Stimulated activated CD4-positive, alpha-beta T cell treated with anti-CD3 and anti-CD28 coated beads, Interleukin-1b, Interleukin-23, amount 100 ng/mL, for 1 hour (primary cell): ENCODE measurements at places on chromosomes 2 and 18.

GRCh38 chr2:33069894-33070651 is 123.3 kb downstream of the LTBP1 start:
- no peak for DNase-seq

DNA sequence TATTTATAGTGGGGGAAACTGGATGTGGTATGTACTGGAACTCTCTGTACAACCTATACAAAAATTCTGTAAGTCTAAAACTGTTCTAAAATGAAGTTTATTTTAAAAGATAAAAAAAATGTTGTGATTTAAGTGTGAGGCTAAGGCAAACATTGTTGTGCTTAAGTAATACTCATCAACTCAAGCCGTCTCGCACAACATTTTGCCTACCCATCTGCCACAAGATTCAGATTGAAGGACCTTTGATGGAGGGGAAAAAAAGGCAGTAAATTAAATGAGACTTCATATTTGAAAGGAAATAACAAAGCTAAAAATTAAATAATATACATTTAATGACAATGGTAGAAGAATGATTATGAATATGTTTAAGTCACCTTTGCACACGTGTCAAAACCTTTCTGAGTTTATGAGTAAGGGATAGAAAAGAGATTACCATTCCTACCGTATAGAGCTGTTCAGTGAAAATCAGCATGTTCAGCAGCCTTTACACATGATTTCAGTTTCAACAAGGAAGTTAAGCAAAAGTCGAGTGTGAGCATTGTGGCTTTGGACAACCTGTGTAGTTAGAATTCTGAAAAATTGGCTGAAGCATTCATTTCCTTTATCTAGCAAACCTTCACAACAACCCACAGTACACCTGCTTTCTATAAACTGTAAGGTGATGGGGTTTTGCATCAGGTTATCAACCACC is 499.3 kb downstream of the IRS1 start:
- DNase-seq = no peak

DNA sequence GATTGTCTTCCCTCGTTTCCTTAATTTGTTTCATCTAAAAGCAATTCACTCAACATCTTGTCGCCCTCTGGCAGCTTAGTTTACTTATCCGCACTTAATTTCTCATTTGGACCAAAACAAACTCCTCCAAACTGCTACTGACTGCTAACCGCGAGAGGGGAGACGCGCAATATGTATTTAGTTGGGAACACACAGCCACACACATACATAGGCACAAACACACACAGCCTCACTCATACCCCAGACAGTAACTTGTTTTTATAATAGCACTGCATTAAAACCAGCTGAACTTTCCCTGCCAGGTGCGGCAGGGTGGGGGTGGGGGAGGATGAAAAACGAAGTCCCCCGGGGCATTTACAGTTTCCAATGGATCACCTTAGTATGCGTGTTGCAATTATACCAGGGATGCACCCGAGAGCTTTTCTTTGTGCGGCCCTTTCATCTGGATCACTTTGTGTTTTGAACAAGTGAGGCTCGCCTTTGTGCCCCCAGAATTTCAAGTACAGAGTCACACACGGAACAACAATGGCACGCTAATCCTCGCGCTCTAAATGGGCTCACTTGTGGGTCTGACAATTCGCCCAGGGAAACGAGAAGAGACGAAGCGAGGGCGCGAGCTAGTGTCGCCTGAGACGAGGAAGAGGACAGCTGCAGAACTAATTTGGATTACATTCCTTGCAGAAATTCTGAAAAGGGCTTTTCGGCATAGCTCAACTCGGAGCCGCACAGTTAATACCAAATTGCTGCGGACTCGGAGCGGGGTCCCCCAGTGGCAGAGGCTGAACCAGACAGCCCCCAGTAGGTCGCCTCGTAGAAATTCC is 2.4 kb downstream of the ERBB4 start:
- no peak for DNase-seq

GRCh38 chr18:70338890-70339289 is 50.0 kb downstream of the SOCS6 start:
- no peak for DNase-seq

DNA sequence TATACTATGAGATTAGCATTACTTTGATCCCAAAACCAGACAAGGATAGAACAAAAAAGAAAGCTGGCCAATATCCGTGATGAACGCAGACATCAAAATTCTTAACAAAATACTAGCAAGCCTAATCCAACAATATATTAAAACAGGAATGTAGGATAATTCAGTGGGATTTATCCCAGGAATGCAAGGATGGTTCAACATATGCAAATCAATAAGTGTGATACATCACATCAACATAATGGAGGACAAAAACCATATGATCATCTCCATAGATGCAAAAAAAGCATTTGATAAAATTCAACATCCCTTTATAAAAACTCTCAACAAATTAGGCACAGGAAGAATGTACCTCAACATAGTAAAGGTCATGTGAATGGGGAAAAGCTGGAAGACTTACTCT is 158.5 kb downstream of the KCNE4 start:
- no peak for DNase-seq
